ENCODE measurements at places on chromosomes 7 and 10.

DNA sequence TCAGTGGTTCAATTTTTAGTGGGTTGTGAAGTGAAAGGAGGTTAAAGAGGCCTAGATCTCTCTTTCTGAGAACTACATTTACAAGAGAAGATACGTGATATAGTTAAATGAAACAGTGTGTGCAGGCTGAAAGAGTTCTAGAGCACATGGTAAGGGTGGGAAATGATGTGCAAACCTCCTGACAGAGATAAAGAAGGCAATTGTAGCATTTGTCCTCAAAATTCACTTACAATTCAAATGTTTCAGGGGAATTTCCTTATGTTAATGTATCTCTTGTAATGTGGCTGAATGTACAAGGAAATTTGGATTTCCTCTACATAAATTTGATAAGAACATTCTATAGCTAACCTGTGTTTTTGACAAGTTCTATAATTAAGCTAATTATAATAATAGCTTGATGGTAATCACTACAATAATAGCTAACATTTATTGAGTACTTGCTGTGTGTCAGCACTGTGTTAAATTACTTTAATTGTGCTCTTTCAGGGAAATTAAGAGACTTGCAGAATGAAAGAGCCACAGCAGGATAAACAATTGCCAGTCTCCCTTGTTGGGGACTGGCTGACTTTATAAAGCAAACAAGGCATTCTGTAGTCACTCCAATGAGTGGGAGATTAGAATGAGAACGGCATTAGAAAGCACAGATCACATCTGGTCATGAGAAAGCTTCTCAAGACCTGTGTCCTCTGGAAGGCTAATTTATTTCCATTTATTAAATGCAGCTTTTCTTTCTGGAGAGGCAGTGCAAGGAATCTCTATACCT, 139.7 kb upstream of the TMEM72 start:
- DNase-seq = no peak

DNA sequence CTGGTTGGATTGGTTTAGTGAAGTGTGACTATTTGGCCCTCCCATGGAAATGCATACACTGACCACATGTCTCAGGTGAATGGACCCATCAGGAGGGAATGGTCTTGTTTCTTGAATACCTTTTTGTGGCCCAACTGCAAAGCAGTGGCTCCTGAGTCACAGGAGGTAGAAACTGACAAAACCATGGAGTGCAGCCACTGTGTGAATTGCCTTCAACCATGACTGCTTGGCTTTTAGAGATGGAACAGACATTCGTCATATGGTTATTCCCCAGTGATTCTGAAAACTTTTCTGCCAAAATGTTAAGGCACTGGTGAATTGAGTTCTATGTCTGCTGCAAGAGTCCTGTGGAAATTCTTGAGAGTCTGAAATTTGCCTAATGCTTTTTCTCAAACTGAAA, 64.7 kb downstream of the CDK14 start:
- no peak for DNase-seq

- no peak for DNase-seq
Measured at GRCh38 chr10:6486309-6486708, 93.8 kb downstream of the PRKCQ start.

GRCh38 chr10:113266147-113266546, 286.7 kb upstream of the HABP2 start:
- no peak for DNase-seq

- no peak for DNase-seq
Measured at GRCh38 chr10:128835361-128835760, 631.7 kb upstream of the MGMT start.

GRCh38 chr7:80347173-80347572, 164.7 kb downstream of the GNAT3 start:
- no peak for DNase-seq
